HCT116 (cell line): ENCODE measurements at places on chromosomes 5 and 9. TPM values are rescaled to one million over a fixed set of nuclear protein-coding genes. Genes with fewer than 3 reads are reported as not detected.

DNA sequence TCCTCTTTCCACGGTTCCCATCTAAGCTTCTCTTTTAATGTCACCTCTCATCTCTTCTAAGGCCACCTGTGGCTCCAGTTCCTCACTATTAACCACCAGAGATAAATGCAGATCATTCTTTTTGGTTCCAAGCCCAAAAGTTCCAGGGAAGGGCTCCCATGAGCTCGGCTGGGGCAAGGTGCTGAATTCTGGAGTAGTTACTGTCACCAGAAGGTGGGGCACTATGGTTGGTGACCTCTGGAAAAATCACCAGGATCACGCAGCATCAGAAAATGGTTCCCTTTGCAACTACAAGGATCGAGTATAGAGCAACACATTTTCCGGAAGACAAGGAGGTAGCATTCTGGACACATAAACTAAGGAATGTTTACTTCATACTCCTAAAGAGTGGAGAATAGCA is 528.7 kb upstream of the DAP start:
- no peak for DNase-seq
- no peaks in the 10 kb centered on the region for H3K4me1 ChIP-seq
- H3K4me3 ChIP-seq = no peak overlapping the region
- no peaks in the 10 kb centered on the region for H3K27me3 ChIP-seq
- no peaks in the 10 kb centered on the region for H3K36me3 ChIP-seq

The ASPN gene
- not detected for total RNA-seq

The CATSPER3 gene
- 1.7 TPM for total RNA-seq

The C5orf47 gene
- not detected for total RNA-seq

The SPARC gene
- 3.0 TPM for total RNA-seq

The LCN1 gene
- total RNA-seq = not detected

The F2RL1 gene
- total RNA-seq = 119 TPM

The CRAT gene
- 29.0 TPM for total RNA-seq

GRCh38 chr5:7793895-7794294 is 57.0 kb downstream of the CFAP90 start:
- no peak overlapping the region for H3K27ac ChIP-seq
- H3K4me3 ChIP-seq = no peak overlapping the region
- no peaks in the 10 kb centered on the region for H3K4me1 ChIP-seq
- DNase-seq = no peak
- H3K27me3 ChIP-seq = peaks cover 14% of the 10 kb centered on the region

DNA sequence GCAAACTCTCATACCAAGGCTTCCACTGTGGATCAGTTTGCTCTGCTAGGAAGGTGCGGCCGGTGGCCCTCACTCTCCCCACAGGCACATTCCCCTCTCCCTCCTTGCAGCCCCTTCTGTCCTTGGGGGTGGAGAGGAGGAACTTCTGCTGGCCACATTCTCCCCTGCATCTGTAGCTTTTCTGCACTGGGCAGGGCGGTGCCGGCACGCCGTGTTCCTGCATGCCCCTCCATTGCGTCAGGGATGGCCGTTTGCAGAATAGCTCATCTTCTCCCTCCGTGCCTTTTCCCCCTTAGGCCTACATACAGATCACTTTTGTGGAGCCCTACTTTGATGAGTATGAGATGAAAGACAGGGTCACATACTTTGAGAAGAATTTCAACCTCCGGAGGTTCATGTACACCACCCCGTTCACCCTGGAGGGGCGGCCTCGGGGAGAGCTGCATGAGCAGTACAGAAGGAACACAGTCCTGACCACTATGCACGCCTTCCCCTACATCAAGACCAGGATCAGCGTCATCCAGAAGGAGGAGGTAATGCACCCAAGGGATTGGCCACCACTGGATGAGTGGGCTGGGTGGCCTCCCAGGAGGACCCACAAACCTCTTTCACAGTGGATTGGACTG is 231.5 kb downstream of the DOCK8 start:
- no peak overlapping the region for H3K4me3 ChIP-seq
- no peaks in the 10 kb centered on the region for H3K27me3 ChIP-seq
- no peak overlapping the region for H3K27ac ChIP-seq
- DNase-seq = no peak
- H3K36me3 ChIP-seq = no peaks in the 10 kb centered on the region

GRCh38 chr5:128764601-128765310 is 200.5 kb upstream of the SLC27A6 start:
- H3K27me3 ChIP-seq = no peaks in the 10 kb centered on the region
- DNase-seq = no peak

The SLC25A48 gene
- total RNA-seq = 2.8 TPM

- no peak overlapping the region for H3K27ac ChIP-seq
- no peak overlapping the region for H3K4me3 ChIP-seq
- H3K4me1 ChIP-seq = peaks cover 12% of the 10 kb centered on the region
- H3K27me3 ChIP-seq = no peaks in the 10 kb centered on the region
- no peak for DNase-seq
These were observed 3.9 kb downstream of the SEPTIN8 start for GRCh38 chr5:132773114-132773513.

- no peaks in the 10 kb centered on the region for H3K4me1 ChIP-seq
- H3K27me3 ChIP-seq = no peaks in the 10 kb centered on the region
These were observed 64.0 kb upstream of the PLCXD3 start for GRCh38 chr5:41574391-41574790.

- DNase-seq = no peak
- no peak overlapping the region for H3K4me3 ChIP-seq
- no peaks in the 10 kb centered on the region for H3K4me1 ChIP-seq
- no peak overlapping the region for H3K27ac ChIP-seq
- H3K27me3 ChIP-seq = no peaks in the 10 kb centered on the region
These were observed 201.9 kb upstream of the ISL1 start for GRCh38 chr5:51181208-51181894.

DNA sequence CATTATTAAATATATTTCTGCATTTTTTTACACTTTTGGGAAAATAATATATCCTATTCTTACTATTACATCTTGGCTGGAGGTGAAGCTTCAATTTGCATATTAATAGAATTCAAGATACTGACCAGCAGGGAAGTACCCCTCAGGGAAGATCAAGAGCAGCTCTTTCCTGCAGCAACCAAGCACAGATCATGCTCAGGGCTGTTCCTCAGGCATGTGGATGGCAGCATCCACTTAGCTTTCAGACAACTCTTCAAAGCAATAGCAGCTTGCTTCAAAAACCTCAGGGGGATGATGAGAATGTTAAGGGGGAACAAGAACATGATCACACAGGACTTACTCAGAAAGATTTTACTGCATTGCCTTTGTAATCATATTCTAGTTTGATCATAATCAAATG is 731.8 kb downstream of the SEMA5A start:
- DNase-seq = no peak
- no peaks in the 10 kb centered on the region for H3K27me3 ChIP-seq
- no peaks in the 10 kb centered on the region for H3K36me3 ChIP-seq
- no peaks in the 10 kb centered on the region for H3K4me1 ChIP-seq
- H3K4me3 ChIP-seq = no peak overlapping the region
